ENCODE measurements at places on chromosomes 5 and 9. TPM values are rescaled to one million over a fixed set of nuclear protein-coding genes. Genes with fewer than 3 reads are reported as not detected.

The ASS1 gene
- polyA plus RNA-seq = 349 TPM

The LVRN gene
- 1.8 TPM for polyA plus RNA-seq

The AMBP gene
- polyA plus RNA-seq = not detected

The KCNIP1 gene
- 0.79 TPM for polyA plus RNA-seq

The DAB2 gene
- polyA plus RNA-seq = 37.4 TPM

The HEMGN gene
- polyA plus RNA-seq = 0.03 TPM
